Stimulated activated CD8-positive, alpha-beta memory T cell treated with anti-CD3 and anti-CD28 coated beads, Interleukin-12 subunit alpha, Interleukin-12 subunit beta, amount 100 ng/mL, for 4 hours (primary cell): ENCODE measurements at places on chromosomes 13 and 19.

DNA sequence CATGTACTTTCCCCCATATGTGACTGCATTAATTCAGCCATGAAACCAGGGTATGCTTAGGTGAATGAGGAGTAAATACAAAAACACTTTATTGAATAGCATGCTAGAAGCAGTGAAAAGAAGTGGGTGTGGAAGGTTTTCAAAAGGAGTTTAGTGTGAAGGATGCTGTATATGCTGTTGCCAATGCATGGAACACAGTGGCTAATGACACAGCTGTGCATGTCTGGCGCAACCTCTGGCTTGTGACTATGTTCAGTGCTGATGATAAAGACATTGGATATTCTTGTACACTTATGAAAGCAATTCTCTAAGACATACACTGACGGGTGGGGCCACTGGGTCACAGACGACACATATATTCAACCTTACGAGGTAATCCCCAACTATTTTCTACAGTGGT is 55.2 kb downstream of the SOX21 start:
- DNase-seq: no peak

DNA sequence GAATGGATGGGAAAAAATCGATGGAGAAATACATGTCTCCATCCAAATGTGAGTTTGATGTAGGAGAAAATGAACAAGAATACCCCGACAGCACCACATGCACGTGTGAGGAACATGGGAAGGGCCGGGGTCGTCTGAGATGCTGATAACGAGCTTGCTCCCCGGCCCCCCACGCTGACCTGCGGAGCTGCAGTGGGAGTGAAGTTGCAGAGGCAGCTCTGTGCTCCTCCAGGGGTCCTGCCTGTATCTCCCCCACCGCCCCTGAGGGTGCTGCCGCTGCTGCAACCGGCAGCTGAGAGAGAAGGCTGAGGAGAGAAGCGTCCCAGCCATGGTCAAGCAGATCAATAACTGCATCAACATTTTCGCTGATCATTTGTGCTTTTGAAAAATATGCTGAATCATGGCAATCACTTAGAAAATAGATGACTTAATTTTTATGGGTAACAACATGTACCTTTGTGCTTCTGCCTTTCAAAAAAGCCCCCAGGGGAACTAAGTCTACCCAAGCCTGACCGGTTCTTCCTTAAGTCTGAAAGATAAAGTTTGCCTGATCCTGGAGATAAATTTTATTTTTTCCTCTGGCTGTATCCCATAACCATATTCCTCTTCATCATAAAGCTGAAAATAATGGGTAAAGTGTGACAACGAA is 18.2 kb upstream of the NAXD start:
- DNase-seq: no peak

- DNase-seq: no peak
Measured at GRCh38 chr19:21133633-21134032, 8.2 kb upstream of the ZNF431 start.

- DNase-seq: no peak
Measured at GRCh38 chr19:475360-475759, 14.5 kb upstream of the SHC2 start.

DNA sequence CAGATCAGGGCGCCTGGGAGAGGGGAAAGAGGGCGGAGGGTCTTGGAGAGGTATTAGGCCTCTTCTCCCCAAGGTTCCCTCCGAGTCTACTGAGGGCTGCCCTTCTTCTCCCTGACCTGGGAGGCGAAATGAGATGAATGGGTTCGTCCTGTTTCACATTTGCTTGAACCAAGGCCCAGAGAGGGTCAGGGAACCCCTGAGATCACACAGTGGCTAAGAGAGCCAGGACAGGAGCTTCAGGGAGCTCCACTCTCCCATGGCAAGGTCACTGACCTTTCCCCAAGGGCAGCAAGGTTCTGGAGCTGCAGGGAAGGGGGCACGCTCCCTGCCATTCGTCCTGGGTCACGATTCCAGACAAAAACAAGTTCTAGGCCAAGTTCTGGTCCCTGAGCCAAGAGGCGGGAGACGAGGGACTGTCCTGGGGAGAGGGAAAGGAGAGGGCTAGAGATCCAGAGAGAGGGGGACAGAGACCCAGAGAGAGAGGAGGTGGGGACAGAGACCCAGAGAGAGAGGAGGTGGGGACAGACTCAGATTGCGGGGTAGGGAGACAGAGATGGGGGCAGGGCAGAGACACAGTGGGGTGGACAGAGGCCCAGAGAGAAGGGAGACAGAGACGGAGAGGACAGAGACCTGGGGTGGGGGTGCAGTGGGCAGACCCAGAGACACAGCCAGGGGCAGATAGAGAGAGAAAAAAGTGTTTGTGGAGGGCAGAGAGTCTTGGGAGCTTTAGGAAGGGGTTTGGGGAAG is 541 bp downstream of the ASPDH start:
- no peak for DNase-seq

GRCh38 chr19:30593975-30594745 is 222.0 kb downstream of the ZNF536 start:
- no peak for DNase-seq

DNA sequence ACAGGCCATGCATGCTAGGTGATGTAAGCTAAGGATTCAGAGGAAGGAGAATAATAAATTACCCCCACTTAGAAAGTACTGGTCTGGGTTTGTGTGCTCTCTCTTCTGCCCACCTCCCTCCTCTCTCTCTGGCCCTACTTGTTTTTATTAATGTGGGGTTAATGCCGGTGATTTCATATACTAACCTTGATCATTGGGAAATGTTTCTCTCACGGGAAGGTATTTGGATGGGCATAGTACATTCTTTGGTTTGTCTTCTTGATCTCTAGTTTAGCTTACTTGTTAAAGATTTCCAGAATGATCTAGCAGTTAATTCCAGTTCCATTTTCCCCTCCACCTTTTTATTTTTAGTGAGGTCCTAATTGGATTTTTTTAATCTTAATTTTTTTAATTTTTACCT is 24.6 kb downstream of the ARHGAP35 start:
- DNase-seq: no peak

DNA sequence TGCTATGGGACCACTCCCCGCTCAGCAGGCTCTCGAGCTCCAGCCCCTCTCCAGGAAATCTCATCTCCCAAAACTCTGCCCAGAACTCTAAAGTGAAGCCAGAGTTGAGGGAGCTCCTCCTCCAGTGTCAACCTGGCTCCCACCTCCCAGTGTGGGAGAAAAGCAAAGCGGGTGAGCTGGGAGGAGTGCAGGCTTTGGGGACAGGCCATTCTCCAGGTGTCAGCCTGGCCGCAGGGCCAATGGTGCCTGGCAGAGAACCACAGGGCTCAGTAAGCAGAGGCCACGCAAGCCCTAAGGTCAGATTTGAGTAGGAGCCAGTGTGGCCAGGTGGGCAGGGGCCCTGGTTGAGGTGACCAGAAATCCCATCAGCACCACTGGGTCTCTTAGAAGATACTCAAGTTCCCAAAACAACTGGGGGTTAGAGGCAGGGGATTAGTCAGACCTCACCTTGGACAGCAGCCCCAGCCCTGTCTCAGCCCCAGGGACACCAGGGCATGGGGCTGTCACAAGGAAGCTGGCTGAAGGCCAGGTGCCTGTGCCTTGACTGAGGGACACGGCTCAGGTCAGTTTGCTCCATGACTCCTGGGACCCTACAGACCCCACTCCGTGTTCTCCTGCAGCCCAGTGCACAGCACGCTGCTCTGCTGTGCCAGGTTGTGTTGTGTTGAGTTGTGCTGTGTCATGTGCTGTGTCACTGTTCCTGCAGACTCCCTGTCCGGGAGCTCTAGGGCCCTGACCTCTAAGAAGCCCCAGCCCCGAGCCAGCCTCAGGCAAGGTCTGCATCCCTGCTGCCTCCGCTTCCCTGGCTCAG is 2.8 kb upstream of the ZNF181 start:
- DNase-seq: no peak

- no peak for DNase-seq
Measured at GRCh38 chr13:30792285-30793000, 57.1 kb downstream of the ALOX5AP start.

DNA sequence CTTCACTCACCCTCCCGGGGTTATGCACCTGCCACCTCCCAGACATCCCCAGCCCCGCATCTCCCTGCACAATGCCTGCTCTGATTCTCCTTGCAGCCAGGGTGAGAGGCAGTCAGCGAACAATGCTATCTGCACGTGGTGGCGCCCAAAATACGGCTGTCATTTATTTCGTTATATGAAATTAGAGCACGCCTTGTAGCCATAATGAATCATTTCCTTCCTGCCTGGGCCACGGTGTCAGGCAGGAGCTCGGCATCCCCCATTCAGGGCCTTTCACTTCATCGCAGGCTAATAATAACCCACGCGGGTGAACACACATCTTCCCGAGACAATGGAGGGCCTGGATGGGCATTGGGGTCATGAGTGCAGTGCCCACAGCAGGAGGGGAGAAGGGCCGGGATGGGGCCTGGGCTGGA is 143.8 kb upstream of the ZNF507 start:
- DNase-seq: no peak

- no peak for DNase-seq
Measured at GRCh38 chr19:12959481-12959880, 2.5 kb upstream of the GADD45GIP1 start.

GRCh38 chr19:15161028-15161984 is 39.5 kb downstream of the NOTCH3 start:
- no peak for DNase-seq

DNA sequence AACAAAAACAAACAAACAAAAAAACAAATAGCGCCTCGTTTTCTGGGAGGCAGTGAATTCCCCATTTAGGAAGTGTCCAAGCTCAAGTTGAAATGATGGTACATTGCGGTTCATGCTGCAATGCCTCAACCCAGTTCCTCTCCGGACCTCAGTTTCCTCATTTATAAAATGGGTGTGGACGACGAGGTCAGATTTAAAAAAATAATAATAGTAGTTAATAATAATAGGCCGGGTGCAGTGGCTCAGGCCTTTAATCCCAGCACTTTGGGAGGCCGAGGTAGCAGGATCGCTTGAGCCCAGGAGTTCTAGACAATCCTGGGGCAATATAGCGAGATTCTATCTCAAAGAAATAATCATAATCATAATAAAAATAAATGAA is 15.5 kb upstream of the ERCC1 start:
- DNase-seq: no peak

GRCh38 chr19:38319421-38320258 is at the start of gene KCNK6:
TSS of gene KCNK6 (plus strand) at chr19:38319845. CDS start at chr19:38319951, 106 bp downstream.
- peak; percentile 45 for DNase-seq

GRCh38 chr13:33953781-33954180 is 135.8 kb downstream of the RFC3 start:
- no peak for DNase-seq

GRCh38 chr13:36211567-36211966 is 2.8 kb downstream of the SOHLH2 start:
- no peak for DNase-seq

GRCh38 chr13:57666131-57666953 is 34.8 kb downstream of the PCDH17 start:
- no peak for DNase-seq

DNA sequence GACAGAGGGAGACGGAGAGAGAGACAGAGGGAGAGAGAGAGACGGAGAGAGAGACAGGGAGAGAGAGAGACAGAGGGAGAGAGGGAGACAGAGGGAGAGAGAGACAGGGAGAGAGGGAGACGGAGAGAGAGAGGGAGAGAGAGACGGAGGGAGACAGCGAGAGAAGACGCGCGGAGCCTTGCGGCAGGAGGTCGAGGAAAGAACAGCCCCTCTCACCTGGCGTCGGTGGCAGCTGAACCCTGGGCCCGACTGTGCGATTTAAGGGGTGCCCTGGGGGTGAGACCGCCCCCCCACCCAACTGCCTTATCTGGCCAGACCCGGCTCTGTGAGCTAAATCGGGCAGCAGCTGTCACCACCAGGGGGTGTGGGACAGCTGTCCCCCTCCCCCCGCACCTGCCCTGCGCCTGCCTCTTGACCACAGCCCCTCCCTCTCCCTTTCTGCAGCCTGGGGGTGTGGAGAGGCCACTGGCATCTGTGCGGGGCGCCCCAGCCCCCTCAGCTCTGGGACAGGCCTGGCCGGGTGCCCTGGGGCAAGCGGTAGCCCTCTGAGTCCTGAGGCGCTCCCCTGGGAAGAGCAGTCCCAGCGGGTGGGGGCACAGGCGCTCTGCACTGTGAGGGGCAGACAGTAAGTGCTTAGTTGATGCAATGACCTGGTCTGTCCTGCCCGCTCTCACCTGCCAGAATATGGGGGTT is 10.8 kb downstream of the JOSD2 start:
- DNase-seq: no peak

DNA sequence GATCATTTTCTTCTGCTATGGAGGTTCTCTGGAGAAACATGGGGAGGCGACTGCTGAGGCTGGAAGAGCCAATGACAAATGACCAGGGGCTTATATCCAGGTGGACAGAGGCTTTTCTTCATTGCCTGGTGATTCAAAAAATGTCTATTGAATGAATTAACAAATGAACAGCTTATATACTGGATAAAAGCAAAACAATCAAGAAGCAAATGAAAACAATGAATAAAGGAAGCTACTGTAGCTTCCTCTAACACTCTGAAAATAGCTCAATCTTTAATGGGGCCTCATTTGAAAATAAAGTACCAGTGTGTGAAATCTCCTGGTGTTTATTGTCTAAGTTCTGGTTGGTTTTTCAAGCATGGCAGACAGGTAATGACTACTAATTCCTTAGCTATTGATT is 167.5 kb upstream of the TMTC4 start:
- DNase-seq: no peak

DNA sequence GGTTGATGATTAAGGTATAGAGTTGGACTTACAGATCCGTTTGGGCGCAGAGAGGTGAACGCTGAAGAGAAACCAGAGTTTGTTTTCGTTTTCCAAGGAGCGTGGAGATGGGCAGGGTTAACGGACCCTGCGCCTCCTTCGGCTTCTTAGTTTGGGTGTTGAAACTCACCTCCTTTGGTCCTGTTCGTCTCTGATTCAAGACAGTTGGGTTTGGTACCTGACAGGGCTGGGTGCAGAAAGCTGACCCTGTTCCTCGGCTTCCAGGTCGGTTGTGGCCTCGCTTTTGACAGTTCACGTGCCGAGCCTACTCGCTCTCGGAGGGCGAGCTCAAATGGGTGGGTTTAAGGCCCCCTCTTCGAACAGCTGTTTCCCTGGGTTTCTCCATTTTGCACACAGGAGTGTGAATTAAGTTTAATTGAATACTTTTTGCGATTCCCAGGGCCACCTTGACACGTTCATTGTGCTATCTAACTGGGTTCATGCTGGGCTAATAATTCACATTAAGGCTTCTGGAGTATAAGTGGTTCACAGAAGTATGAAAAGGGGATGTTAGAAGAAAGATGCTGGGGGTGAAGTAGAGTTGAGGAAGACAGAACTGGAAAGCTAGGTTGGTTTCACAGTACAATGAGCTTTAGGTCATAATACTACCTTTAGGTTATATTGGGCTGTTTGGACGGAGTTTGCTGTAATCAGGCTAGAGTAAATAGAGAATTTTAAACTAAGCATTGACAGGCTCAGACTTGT is 638 bp downstream of the USPL1 start:
- peak; percentile 2 for DNase-seq

GRCh38 chr13:114185182-114185971 is 6.3 kb downstream of the CFAP97D2 start:
- no peak for DNase-seq
